ENCODE measurements at places on chromosomes 13 and 19. TPM values are rescaled to one million over a fixed set of nuclear protein-coding genes. Genes with fewer than 3 reads are reported as not detected.

DNA sequence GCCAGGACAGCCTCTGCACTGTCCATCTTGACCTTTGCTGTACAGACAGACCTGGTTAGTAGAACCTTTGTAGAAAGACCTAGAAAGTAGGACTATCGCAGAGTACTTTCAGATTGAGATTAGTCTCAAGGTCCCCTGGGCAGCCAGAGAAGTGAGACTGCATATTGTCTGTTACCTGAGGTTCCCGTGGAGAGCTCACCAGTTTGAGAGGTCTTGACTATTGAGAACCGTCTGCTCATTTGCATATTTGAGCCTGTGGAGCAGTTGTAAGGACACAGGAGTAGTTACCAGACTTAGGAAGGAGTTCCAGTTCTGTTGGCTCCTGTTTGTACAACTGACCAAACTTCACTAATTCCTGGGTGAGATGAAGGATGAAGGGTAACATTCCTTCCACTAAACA is 66.2 kb downstream of the SPATA13 start:
- no peak for DNase-seq

- DNase-seq = no peak
These were observed 28.6 kb downstream of the ALOX5AP start for GRCh38 chr13:30763786-30764413.

The ZNF579 gene
- 4.2 TPM for total RNA-seq

- DNase-seq = peak; percentile 24
These were observed 42.6 kb downstream of the EPS15L1 start for GRCh38 chr19:16429066-16429758.

- peak; percentile 34 for DNase-seq
These were observed 3.9 kb downstream of the SIAH3 start for GRCh38 chr13:45847554-45848224.

The APOE gene
- 1.4 TPM for total RNA-seq

DNA sequence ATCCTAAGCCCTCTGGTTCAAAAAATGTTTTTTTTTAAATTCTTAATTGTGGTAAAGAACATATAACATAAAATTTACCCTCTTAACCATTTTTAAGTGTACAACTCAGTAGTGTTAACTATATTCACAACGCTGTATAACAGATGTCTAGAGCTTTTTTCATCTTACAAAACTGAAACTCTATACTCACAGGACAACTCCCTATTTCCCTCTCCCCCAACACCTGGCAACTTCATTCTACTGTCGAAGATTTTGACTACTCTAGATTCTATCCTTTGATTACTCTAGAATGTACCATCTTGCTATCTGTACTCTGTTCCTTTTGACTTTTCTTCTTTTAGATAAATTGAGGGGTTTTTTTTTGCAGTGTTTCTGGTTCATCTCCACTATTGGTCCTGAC is 200.4 kb downstream of the KLF12 start:
- DNase-seq = no peak

Measured in CD4-positive, CD25-positive, alpha-beta regulatory T cell (primary cell).